ENCODE measurements at places on chromosomes 4 and X.

- DNase-seq: no peak
Observed at GRCh38 chr4:140448830-140449229, 21.4 kb upstream of the CLGN start.

DNA sequence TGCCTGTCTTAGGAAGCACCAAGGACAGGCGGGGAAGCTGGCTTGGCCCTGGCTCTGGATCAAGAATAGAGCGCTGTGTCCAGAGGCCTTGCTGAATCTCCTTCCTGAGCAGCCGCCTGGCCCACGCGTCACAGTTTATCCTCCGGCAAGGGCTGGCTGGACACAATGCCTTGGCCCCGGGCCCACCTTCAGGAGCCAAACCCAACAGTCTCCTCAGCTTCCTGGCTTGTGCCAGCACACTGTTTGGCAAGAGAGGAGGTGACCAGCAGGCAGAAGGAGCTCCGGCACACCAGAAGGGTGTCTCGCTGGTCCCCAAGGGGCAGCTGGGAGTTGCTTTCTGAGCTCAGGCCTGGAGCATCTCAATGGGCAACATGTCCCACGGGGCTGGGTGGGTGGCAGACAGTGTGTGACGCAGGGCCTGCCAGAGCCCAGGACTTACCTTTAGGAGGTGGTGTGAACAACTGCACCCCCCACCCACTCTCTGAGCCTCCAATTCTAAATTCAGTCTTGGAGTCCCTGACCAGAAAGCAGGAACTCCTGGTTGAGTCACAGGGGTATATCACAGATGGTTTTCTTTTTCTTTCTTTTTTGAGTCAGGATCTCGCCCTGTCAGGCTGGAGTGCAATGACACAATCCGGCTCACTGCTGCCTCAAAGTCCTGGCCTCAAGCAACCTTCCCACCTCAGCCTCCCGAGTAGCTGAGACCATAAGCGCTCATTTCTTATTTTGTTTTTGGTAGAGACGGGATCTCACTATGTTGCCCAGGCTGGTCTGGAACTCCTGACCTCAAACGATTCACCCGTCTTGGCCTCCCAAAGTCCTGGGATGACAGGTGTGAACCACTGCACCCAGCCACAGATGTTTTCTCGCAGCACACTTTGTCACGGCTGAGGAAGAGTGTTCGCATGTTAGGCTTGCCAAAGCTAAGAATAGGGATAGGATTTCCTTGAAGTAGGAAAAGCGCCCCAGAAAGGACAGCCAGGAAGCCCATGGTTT is 361.2 kb downstream of the BCOR start:
- no peak for DNase-seq

GRCh38 chr4:76883147-76883546 is 14.8 kb downstream of the SOWAHB start:
- DNase-seq: no peak

GRCh38 chrX:101081231-101081630 is 2.6 kb downstream of the TMEM35A start:
- DNase-seq: no peak

DNA sequence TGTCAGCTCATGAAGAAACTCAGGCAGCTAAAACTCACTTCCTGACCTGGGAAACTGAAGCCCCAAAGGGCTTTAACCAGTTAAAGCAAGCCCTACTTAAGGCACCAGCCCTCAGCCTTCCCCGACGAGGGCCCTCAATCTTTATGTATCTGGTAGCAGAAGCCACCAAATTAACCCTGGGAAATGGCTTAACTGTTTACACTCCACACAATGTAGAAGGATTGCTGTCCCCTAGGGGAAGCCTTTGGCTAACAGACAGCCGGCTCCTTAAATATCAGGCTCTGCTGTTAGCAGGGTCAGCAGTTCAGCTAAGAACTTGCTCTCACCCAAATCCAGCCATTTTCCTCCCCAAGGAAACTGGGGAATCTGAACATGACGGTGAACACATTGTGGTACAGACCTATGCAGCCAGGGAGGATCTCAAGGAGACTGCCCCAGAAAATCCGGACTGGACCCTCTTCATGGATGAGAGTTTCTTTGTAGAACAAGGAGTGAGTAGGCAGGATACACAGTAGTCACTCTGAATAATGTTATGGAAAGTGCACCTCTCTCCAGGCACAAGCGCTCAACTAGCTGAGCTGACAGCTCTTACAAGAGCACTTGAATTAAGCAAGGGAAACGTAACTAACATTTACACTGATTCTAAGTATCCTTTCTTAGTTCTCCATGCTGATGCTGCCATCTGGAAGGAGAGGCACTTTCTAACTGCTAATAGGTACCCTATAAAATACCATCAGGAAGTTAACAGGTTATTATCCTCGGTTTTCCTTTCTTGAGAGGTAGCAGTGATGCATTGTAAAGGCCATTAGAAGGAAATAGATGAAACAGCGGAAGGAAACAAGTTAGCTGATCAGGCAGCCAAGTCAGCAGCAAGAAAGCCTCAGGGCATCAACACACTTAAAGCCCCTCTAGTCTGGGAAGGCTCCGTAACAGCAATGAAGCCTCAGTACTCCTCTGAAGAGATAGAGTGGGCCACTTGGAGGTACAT is 9.6 kb upstream of the NAF1 start:
- no peak for DNase-seq

DNA sequence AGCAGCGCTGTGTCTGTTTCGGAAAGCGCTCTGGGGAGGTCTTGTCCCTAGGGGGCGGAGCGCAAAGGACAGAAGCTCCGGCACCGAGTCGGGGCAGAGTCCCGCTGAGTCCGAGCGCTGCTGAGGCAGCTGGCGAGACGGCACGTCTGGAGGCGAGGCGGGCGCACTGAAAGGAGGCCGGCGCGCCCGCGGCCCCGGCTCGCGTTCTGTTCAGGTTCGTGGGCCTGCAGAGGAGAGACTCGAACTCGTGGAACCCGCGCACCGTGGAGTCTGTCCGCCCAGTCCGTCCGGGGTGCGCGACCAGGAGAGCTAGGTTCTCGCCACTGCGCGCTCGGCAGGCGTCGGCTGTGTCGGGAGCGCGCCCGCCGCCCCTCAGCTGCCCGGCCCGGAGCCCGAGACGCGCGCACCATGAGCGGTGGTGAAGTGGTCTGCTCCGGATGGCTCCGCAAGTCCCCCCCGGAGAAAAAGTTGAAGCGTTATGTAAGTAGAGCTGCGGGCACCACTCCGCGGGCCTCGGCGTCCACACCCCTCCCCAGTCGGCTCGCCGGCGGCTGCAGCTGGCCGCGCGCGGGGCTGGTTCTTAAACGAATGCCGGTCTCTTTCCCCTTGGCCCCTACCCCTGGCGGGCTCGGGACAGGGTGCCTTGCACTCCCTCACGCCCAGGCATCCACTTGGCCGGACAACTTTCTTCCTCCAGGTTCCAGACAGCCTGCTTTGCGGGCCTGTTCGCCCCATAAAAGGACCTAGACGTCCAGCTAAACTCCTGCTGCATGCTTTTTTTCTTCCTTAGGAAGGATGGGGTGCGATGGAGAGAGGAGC is at the start of gene GAB1:
GAB1 (plus strand) TSS at position 96 of the 819 bp plus-strand sequence; CDS start at position 409, 313 bp downstream.
- DNase-seq: no peak
